ENCODE measurements at places on chromosomes 1 and 21. TPM values are rescaled to one million over a fixed set of nuclear protein-coding genes. Genes with fewer than 3 reads are reported as not detected.

DNA sequence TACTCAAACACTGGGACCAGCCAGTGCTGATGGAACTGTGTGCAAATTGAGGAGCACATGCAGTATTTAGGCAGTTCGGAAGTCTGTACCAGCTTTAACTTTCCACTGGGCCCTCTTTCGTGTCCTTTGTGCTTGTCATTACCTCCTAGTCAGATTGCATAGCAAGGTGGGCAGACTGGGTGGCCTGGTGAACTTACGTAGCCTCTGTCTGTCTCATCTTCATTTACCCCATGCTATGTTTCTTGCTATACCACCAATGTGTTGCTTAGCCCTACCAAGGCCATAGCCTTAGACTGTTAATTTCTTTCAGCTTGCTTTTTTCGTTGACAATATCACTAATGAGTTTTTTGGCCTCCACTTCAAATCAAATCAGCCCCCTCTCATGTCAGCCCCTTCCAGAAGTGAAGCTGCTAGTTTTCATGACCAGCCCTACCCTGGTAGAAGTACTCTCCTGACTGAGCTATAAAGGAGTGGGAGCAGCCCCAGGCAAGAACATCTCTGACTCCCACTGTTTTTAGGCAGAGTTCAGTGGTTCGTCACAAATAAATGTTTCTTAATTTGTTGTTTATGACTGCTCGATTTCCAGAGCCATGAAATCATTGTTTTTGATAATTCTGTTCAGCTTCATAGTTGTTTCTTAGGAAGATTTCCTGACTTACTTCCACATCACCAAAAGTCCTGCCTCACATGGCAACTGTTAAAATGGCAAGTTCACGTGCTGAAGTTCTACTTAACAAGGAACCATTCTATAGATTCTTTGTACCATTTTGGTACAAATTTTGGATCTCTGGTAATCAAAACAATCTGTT lies 19.3 kb downstream of the PRKACB start:
- DNase-seq = no peak

The SETDB1 gene
- 62.8 TPM for total RNA-seq

DNA sequence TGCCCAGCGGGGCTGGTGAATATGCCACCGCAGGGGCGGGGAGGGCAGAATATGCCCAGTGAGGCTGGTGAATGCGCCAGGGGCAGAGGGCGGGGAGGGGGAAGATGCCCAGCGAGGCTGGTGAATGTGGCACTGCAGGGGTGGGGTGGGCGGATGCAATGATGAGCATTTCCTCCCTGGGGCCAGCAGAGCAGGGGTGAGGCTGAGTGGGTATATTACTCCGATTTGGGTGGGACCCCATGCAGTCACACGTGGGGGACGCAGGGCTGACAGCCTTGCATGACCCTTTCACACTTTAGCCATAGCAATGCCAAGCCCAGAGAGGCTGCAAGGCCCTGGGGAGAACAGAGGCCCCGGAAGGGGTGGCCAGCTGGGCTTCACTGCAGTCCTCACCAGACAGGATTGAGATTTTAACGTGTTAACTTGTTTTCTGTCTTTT lies 9.3 kb upstream of the SLX9 start:
- no peak for DNase-seq

DNA sequence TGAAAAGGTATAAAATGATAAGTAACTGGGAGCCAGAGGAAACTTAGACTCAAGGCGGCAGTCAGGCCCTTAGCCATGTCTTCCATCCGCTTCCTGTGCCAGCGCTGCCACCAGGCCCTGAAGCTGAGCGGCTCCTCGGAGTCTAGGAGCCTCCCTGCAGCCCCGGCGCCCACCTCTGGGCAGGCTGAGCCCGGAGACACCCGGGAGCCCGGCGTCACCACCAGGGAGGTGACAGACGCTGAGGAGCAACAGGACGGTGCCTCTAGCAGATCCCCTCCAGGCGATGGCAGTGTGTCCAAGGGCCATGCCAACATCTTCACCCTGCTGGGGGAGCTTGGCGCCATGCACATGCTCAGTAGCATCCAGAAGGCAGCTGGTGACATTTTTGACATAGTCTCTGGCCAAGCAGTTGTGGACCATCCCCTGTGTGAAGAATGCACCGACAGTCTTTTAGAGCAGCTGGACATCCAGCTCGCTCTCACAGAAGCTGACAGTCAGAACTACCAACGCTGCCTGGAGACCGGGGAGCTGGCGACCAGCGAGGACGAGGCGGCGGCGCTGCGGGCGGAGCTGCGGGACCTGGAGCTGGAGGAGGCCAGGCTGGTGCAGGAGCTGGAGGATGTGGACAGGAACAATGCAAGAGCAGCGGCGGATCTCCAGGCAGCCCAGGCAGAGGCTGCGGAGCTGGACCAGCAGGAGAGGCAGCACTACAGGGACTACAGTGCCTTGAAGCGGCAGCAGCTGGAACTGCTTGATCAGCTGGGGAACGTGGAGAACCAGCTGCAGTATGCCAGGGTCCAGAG lies at the start of gene BECN2:
Gene BECN2 (plus strand): TSS at position 76 of the 803 bp plus-strand sequence. CDS start 0 bp downstream, at position 76.
- no peak for DNase-seq

The NSUN4 gene
- total RNA-seq = 7.7 TPM

DNA sequence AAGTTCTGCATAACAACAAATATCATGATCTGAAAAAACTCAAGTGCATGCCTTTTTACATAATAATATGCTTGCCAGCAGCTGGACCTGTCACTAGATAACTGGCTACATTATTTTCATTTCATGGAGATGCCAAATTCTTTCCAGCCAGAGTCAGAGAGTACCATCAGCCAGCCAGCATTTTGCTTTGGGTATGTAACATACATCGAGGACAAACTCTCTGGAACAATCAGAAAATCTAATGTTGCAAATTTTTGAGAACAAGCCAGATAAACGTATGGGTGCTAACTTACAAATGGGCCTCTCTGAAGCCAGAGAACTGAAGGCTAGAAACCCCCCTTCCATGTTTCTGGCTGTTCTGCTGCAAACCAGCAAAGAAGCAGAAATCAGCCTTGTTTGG lies 76.3 kb upstream of the BACE2 start:
- DNase-seq = no peak

GRCh38 chr1:54812801-54813484 lies 11.8 kb upstream of the TTC22 start:
- DNase-seq = no peak

- no peak for DNase-seq
Observed at GRCh38 chr1:1194723-1195122, 11.7 kb downstream of the TNFRSF18 start.

DNA sequence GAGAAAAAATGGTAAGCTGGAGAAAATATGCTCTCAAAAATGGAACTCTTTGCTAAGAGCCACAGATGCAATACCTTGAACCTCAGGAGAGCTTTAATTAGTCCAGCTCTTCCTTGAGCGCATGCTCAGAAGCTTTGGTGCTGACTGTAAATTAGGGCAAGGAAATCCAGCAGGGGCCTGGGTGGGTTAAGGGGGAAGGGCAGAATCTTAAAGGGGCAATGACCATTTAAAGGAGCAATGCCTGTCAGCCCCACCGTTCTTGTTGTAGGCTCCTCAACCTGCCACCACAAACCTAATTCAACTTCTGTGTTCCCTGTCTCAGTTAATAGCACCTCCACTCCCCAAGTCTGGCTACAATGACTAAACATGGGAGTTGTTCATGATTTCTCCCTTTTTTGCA lies 6.8 kb upstream of the SLC22A15 start:
- no peak for DNase-seq

DNA sequence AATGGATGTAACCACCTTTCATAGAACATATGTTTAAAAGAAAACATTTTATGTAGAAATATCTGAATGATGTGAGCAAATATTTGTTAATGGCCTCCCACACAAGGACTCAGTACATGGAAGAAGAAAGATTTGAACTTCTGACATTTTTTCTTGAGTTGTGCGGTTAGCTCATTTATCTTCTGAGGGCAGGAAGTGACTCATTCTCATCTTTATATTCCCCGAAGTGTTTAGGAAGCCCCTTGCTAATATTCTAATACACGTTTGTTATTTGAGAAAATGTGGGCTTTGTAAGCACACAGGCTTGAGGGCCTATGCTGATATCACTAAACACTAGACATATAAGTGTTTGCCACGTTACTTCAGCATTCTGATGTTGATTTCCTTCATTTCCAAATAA lies 392.5 kb upstream of the PTBP2 start:
- no peak for DNase-seq

DNA sequence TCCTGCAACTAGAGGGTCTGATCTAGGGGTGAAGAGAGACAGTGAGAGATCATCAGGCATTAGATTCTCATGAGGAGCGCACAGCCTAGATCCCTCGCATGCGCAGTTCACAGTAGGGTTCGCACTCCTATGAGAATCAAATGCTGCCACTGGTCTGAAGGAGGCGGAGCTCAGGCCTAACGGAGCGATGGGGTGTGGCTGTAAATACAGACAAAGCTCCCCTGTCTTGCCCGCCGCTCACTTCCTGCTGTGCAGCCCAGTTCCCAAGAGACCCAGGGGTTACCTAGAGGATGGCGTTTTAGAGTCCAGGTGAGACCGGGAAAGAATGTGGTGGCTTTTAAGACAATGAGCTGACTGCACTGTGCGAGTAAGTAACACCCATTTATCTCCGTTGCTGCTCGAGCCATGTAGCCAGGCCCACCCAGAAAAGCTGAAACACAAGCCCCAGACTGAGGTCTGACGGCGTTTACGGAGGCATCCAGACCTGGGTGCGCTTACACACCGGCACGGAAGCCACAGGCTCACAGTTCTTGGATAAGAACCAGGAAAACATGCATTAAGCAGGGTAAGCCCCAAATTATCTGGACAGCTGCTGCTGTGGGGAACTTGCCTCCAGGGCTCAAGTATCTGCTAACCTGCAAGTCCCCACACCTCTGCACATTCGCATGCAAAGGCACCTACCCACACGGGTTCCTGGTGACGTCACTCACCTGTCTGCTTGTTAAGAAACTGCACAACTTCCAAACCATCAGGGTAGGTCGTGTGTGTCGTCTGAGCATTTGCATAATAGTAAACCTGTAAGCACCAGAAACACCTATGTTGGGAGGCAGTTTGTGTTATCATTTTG lies 12.5 kb downstream of the TCP10L start:
- DNase-seq = no peak

GRCh38 chr1:65946376-65946775 lies 153.7 kb downstream of the PDE4B start:
- no peak for DNase-seq

DNA sequence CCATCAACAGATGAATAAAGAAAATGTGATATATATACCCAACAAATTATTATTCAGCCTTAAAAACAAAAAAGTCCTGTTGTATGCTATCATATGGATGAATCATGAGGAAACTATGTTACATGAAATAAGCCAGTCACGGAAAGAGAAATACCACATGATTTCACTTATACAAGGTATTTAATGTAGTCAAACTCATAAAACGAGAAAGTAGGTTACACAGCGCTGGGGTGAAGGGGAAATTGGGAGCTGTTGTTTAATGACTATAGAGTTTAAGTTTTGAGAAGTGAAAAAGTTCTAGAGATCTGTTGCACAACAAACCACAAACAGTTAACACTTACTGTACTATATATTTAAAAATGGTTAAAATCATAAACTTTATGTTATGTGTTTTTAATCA lies 58.5 kb downstream of the SLC25A24 start:
- DNase-seq = no peak

- DNase-seq = no peak
Observed at GRCh38 chr1:164858096-164858632, 299.2 kb downstream of the PBX1 start.

DNA sequence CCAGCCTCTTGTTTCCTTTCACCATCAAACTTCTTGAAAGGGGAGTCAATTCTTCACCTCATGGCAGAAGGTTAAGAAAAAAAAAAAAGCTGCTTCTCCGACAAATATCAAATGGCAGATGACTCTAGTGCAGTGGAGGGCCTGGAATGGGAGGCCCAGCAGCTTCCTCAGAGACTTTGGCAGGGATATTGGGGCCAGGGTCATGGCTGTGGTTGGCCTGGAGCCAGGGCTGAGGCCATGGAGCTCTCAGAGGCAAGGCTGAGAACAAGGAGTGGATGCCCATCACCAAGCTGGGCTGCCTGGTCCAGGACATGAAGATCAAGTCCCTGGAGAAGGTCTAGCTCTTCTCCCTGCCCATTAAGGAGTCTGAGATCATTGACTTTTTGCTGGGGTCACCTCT lies 18.7 kb downstream of the MTF1 start:
- no peak for DNase-seq

GRCh38 chr1:174656409-174657059 lies 208.8 kb downstream of the GPR52 start:
- no peak for DNase-seq

The PFDN2 gene
- 53.8 TPM for total RNA-seq
